ENCODE measurements at places on chromosomes 1 and 21. TPM values are rescaled to one million over a fixed set of nuclear protein-coding genes. Genes with fewer than 3 reads are reported as not detected.

FAM177B gene
- total RNA-seq, result 19.1 TPM

ADORA3 gene
- 4.7 TPM for total RNA-seq

UBASH3A gene
- total RNA-seq, result 1.0 TPM

RORC gene
- total RNA-seq, result 18.3 TPM

CADM3 gene
- 7.5 TPM for total RNA-seq

TACSTD2 gene
- total RNA-seq, result 0.42 TPM

ZMYM4 gene
- total RNA-seq, result 31.7 TPM

LRRIQ3 gene
- total RNA-seq, result 0.34 TPM

KIF21B gene
- 11.0 TPM for total RNA-seq

FNDC5 gene
- total RNA-seq, result 0.22 TPM

PDC gene
- total RNA-seq, result not detected

LMX1A gene
- total RNA-seq, result 0.64 TPM

Data from left colon (tissue), 2 donors.